ENCODE measurements at places on chromosomes 6 and 20.

GRCh38 chr20:62792182-62792939, 3.9 kb upstream of the MRGBP start:
- ATAC-seq = no peak

- ATAC-seq = peak; percentile 97
Measured at GRCh38 chr6:29602564-29603361, 17.8 kb downstream of the OR2H2 start.

- ATAC-seq = no peak
Measured at GRCh38 chr6:79226660-79227059, 7.8 kb downstream of the HMGN3 start.

- no peak for ATAC-seq
Measured at GRCh38 chr6:161091972-161092701, 100.6 kb downstream of the MAP3K4 start.

- ATAC-seq = no peak
Measured at GRCh38 chr6:89154131-89154530, 8.3 kb downstream of the PM20D2 start.

GRCh38 chr20:12153628-12154027, 235.9 kb downstream of the BTBD3 start:
- ATAC-seq = no peak

DNA sequence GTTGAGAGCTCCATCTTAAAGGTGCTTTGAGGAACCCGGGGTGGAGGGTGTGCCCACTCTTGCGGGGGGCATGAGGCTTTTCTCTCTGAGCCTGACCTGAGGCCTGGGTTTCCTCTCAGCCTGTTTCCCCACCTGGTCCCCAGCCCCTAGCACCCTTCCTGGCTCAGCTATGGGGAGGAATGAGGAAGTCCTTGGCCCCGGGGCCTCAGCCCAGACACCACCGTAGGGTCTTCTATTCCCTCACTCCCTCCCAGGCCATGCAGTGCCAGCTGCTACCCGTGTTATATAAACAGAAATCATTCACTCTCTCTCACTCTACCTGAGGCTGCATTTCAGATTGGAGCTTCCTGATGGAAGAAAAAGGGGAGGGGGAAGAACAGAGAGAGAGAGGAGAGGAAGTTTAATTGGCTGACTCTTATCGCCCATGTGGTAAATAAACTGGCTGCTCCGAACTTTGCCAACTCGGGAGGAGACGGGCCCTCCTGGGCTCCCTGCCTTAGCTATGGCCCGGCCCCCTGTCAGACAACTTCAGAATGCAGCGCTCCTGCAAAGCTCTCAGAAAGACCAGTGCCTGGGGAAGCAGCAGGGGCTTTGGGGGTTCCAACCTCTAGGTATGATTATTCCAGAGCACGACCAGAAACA, 2.8 kb downstream of the CDH22 start:
- no peak for ATAC-seq

- no peak for ATAC-seq
Measured at GRCh38 chr6:7159790-7160525, 52.2 kb downstream of the RREB1 start.

- no peak for ATAC-seq
Measured at GRCh38 chr6:132643547-132643946, 15.4 kb downstream of the TAAR1 start.

GRCh38 chr6:161954699-161955276, 680.9 kb upstream of the AGPAT4 start:
- no peak for ATAC-seq

DNA sequence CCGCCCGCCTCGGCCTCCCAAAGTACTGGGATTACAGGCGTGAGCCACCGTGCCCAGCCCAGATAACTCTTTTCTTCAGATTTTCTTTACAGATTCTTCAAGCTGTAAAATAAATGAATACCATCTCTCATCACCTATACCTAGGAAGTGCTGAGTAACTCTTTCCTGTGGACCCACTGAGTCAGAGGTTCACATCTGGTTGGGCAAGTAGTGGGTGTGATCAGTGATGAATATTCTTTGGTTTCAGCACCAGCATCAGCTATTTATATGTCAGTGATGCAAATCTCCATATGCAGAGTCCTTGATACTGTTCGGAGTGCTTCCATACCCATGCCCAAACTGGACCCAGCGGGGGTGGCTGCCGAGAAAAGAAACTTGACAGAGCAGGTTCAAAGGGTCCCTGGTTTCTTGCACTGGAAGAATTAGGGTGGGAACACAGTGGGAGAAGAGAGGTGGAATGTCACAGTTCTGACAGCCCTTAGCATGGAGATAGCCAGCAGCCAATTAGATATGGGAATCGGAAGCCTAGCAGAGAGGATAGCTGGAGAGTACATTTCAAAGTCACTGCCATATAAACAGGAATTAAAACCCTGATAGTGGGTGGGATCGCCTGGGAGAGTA, 64.9 kb upstream of the DDR1 start:
- no peak for ATAC-seq

DNA sequence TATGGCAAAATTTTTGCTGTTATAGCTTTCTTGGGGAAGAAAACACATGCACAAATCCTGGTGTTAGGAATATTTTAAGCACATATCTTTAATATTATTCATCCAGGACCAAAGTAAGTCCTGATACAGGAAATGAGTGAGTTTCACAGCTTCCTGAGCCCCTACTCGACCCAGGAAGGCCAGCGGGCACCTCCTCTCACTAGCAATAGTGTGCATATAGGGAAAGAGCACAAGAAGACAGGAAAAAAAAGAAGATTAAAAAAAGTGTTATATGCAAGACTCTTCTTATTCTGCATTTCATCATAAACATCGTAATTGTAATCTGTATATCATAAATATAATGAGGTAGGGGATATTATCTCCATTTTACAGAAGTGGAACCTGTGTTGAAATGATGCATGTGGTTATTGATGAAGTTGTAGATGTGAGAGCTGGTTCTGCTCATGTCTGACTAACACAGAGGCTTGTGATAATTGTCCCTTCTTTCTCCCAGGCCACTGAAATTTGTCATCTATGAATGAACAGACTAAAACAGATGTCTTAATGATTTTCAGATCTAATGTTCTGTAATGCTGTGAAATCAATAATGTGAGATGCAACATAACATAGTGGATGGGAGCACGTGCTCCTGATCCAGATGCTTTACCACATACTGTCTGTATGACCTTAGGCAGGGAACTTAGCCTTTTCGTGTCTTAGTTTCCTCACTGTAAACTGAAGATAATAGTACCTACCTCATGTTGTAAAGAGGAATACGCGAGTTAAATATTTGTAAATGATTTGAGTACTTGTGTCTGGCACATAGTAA, 101.2 kb downstream of the MYO6 start:
- ATAC-seq = no peak

DNA sequence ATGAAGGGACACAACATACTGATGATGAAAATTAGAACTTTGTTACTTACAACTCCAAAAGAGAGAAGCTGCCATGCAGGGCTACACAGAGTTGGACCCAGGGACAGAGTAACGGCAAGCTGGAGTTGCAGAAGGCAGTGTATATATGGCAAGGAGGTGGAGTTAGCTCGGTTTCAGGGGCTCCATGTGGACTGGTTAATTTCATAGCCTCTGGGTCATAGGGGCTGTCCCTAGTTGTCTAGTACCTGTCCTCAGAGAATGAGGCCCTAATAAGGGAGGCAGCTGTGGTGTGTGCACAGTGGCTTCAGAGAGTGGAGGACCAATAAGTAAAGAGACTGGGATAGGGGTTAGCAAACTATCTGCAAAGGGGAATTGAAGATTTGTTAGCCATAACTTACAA, 7.9 kb upstream of the ZSCAN12 start:
- ATAC-seq = no peak

DNA sequence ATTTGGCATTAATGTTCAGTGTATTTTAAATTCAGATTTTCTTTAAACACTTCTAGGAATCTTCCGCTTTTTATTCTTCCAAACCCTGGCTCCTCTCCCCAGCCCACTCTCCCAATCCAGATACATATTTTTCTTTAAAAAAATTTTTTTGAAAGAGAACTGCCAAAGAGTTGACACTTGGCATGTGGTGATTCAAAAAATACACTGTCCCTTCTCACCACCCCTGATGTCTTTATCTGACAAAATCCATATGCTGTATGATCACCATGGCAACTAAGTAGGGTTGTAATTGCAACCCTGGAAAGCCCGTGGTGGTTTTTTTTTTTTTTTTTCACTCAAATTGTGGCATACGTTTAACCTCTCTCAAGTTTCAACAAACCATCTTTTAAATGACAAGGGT, 355.8 kb upstream of the SASH1 start:
- no peak for ATAC-seq

GRCh38 chr6:24859608-24860200, 61.0 kb upstream of the ARMH2 start:
- ATAC-seq = no peak

- no peak for ATAC-seq
Measured at GRCh38 chr6:30614044-30614842, 2.8 kb downstream of the PPP1R10 start.

DNA sequence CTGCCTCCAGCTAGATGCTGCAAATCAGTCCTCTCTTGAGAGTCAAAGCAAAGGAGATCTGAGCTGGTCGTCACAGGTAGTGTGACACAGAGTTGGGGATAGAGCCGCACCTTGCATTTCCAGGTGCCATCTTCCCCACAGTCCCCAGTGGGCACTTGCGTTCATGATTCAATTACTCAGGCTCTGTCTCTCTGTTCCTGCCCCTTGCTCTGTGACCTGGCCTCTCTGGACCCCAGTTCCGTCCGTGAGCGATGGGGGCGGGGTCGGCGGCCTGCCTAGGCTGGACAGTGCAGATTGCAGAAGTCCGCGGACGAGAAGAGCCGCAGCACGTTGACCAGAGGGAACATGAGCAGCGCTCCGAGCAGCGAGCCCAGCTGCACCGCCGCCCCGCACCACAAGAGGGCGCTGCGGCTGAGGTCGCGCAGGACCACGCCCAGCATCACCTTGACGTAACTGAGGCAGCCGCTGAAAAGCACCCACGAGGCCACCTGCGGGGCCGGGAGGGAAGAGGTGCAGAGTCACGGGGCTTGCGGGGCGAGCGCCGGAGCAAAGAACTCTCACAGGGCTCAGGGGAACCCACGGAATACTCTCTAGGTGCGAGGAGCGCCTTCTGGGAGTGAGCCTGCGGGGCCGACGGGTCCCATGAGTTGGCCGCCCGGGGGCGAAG, 7.4 kb downstream of the SLC52A3 start:
- peak; percentile 80 for ATAC-seq

DNA sequence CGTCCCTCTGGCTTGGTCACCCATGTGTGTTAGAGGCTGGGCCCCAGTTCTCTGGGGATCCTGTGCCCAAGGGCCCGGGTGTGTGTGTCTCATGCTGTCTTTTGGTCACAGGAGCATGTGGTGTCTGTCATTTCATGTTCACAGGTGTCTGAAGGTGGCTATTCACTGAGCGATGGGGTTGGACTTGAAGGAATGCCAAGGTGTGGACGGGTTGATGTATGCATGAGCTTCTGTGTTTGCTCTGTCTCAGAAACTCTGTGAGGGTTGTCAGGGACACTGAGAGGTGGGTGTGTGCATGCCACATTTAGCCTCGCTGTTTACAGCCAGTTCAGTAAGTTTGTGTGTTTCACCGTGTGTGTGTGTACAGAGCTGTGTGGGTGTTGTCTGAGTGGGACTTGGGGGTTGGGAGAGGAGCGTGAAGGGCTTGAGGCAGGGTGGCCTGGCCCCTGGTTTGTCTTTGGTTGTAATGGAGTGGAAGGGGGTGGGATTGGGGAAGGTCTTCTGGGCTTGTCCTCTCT, 1.2 kb downstream of the DDR1 start:
- peak; percentile 27 for ATAC-seq

DNA sequence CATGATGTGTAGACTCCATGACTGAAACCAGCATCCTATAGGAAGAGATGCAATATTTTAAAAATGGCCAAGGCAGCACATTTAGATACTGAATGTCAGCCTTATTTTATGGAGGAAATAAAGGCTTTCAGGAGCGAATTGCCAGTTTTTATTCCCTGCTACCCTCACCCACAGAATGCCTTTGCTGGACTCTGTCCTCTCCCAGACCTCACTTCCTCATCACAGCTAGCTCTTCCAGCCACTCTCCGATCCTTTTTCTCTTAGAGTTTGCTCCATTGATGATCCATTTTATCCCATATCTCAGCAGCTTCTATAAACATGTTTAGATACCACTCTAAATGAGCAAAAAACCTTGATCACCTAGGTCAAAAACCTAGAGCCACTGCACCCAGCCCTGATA, 137.7 kb downstream of the LRRC1 start:
- ATAC-seq = no peak

GRCh38 chr20:43691928-43692524, 25.1 kb downstream of the MYBL2 start:
- no peak for ATAC-seq

DNA sequence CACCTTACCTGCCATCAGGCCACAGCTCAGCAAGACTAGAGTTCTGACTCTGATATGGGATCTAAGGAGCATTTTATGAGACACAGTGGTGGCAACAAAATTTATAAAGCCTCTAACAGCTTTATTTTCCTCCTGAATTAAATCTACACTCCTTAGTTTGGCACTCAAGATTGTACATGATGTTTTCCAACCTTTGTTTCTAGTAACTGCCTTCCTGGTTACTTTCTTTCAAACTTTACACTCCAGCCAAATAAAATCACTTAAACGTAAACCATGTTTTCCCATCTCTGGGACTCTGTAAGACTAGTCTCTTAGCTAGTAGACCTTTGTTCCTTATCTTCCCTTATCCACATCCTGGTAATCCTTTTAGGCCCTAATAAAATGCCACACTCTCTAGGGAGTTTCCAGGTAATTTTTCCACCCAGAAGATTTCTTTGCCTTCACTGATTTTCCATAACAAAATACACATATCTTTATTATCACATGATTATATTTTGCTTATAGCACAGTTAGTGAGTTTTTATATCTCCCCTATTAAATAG, 92.1 kb downstream of the PKHD1 start:
- no peak for ATAC-seq

DNA sequence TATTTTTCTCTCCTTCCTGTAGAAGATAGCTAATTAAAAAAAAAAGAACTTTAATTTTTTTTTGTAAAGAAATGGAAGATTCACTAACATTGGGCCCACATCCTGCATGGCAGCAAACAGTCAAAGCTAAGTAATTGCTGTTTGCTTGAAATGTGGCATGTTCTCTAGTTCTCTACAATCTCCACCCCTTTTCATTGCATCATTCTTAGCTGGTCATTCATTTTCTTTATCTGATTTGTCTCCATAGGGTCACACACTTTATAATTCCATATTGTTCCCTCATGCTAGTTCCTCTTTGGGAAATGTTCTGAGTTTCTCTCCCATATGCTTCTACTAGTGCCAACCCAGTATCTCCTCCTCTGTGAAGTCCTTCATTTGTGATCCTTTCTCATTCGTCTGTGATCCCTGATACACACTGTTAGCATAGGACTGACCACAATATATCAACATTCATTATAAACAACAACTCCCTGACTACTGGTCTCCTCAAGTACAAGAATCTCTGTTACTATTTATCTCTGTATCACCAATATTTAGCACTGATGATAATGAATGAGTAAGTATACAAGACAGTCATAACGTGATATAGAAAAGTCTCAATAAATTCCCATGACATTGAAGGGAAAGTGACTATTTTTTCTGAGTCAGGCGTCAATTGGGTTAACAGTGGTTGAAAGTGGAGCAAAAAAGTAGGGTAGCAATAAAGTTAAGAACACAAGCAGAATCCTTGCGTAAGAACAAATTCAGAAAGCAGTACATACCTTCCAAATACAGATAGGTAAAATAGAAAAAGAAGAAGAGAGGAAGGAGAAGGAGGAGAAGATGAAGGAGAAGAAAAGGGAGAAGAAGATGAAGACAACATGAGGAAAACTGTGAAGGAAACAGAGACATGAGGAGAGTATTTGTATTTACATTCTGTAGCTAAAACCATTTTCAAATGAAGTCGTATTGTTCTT, 33.2 kb upstream of the MYB start:
- peak; percentile 47 for ATAC-seq
